ENCODE measurements at places on chromosomes 3 and 15.

- no peak for DNase-seq
Measured at GRCh38 chr3:73674280-73674679, 49.5 kb upstream of the PDZRN3 start.

DNA sequence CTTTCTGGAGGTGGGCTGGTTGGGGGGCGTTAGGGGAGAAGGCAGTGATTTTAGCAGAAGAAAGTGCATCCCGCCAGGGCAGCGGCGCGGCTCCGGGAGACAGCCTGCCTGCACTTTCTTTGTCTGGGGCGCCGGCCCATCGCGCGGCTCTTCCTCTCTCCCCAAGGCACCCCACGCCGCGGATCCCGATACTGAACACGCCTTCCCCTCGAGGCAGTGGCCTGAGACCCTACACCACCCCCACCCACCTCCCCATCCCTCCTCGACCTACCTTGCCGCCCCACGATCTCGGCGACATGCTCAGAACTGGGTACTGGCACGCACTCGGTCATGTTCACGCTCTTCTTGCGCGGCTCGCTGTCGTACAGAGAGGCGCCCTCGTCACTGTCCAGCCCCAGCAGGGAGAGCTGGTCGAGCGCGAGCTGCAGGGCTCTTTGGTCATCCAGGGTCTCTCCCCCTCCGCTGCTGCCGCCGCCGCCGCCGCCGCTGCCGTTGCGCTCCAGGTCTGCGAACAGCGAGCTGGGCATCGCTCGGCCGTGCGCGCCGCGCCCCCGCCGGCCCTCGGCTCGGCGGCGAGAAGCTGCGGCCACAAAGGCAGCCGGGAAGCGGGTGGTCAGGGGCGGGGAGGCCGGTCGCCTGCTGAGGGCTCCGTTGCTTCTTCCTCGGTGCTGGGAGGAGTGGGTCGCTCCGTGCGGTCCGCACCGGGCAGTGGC is 483 bp downstream of the MEX3B start:
- peak; percentile 64 for DNase-seq

- DNase-seq: no peak
Measured at GRCh38 chr3:110900576-110900975, 171.0 kb upstream of the NECTIN3 start.

DNA sequence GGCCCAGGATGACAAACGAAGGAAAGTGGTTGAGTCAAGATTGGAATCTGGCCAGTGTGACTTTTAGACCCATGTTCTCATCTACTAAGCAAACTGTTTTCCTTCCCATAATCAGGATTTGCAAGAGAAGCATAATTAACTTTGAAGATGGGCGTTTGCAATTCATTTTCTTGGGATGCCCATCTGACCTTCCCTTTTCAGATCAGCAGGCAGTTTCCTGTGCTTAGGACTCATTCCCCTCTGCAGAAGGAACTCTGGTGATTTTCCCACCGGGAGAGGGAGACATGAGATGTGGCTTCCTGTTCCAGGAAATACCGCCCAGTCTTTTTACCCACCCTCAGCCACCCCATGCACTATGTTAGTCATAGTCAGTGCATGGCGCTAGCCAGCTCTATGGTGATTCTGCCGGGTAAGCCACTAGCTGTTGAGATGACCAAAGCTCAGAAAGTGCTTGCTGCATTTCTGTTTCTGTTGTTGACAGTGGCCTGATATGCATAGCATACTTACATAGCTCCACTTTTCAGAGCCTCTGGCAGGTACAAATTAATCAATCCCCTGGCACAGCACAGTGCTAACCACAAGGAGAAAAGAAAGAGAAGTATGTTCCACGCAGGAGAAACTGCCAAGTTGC is 129.4 kb downstream of the VGLL4 start:
- DNase-seq: no peak

- no peak for DNase-seq
Measured at GRCh38 chr15:40512440-40512839, 41.7 kb downstream of the CHST14 start.

- no peak for DNase-seq
Measured at GRCh38 chr15:78103406-78104118, 11.2 kb downstream of the SH2D7 start.

- no peak for DNase-seq
Measured at GRCh38 chr15:80931191-80931590, 58.4 kb downstream of the MESD start.

DNA sequence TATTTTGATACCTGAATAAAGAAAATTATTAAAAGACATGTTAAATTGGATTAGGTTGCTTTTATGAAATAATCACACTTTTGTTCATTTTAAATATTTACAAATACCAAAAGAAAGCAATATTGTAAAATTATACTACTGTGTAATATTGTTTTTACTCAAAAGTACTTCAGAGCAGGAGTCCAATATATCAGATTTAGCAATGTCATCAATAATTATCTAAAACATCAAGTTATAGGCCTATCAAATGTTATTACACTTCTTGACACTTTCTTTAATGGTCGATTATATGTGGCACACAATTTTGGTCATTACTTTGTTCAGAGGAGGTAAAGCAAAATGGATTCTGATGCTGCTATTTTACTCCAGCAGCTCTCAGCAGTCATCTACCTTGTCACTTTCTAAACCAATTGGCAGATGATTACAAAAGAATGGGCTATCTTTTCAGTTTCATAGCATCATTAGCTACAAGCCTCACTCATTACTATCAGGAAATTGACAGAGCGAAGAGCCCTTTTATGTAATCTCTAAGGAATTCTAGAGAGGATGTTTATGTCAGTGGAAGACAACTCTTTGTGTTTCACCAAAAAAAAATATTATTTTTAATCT is 318.6 kb downstream of the PLOD2 start:
- DNase-seq: no peak

- no peak for DNase-seq
Measured at GRCh38 chr15:26623071-26623470, 149.8 kb downstream of the GABRB3 start.

DNA sequence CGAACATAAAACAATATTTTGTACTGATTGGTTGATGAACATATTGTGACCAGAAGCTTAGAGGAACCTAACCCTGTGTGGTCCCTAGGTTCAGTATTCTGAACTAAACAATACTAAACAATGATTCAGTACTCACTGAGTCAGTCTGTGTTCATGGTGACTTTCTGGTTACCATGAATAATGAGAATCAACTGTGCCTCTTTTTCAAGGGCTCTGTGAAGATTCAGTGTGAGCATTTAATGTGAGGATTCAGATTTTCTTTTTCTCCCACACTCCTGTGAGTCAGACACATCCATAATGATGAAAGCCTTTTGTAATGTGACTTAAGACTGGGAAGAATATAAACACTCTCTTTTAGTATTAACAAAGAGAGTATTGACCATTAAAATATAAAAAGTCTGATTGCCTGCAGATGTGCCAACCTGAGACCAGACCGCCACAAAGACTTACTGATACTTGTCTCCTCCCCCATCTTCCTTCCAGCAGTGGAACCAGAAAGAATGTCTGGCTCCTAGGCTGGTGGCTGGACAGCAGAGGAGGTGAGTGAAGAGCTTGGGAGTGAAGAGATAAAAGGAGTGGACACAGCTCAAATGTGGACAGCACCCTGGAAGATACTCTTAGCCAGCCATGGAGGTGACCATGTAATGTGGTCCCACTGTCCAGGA is 17.6 kb upstream of the ACTL6A start:
- DNase-seq: no peak

DNA sequence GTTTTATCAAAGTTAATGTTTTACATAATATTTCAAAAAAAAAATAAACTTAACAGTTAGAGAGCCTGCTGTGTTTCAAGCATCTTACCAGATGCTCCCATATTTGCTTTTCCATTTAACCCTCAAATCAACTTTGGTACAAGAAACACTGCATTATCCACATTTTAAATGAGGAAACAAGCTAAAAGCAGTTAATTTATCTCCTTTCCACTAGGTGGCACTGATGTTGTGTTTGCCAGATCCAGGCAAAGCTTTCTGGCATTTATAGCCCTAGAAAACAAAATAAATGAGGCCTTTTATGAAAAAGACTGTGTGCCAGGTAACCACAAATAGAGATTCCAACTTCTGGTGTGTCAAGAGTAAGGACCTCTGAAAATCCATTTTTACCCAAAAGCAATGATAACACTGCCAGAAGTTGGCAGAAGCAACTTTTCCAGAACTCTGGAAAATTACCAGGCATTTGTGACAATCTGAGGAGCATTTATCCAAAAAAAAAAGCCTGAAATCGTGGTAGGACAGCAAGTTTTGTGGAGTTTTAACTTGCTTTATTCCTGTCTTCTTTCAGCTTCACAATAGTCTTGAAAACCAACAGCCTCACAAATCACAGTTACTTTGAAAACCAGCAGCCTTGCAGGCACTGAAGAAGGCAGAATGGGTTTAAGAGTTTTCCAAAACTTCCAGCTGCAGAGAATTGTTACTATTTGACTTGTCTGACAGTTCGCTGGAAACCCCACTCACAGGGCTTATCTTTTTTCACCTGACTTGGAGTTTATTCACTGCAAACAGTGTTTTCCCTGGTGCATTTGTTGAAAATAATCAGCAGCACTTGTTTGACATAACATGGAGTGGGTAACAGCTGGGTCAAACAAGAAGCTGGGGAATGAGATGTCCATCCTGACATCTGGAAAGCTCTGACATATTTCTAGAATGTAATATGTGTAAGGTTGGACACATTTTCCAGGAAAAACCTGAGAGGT is 9.2 kb downstream of the FAM162A start:
- DNase-seq: peak; percentile 53

GRCh38 chr15:85757073-85757938 is 37.4 kb downstream of the KLHL25 start:
- DNase-seq: no peak

DNA sequence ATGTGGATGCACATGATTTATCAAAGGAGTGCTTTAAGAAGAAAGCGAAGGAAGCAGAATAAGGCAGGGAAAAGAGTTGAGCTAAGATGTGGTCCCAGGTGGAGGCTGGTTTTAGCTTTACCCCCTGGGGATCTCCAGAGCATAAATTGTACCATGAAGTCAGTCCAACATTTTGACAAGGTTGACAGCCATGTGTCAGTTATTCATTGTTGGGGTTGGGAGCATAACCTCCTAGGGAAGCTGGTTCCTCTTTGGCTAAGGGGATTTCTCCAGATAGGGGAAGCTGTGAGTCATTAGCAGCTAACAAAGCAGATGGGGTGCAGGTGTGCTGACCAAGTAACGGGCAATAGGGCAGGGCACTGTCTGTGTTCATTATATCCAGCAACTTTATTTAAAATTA is 123.7 kb upstream of the IGSF10 start:
- no peak for DNase-seq

DNA sequence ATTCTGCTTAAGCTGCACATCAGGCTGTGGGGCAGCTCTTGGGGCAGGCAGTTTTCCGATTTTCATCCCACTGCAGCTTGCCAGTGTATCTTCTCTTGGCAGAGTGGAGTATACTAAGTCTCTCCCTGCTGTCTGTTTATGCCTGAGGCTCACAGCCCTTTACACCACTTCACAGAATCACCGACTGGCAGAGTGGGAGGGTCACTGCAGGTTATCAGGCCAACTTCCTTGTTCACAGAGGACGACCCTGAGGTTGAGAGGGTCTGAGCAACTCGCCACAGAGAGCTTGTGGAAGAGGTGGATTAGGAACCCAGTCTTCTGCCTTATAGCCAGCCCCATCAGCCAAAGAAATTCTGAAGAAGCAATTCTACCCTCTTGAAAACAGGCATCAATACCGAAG is 30.9 kb downstream of the KIF9 start:
- no peak for DNase-seq

GRCh38 chr3:120855665-120856437 is 52.2 kb upstream of the STXBP5L start:
- peak; percentile 7 for DNase-seq

- no peak for DNase-seq
Measured at GRCh38 chr15:39310633-39311032, 270.2 kb upstream of the THBS1 start.

GRCh38 chr3:187769771-187770170 is 24.5 kb upstream of the BCL6 start:
- DNase-seq: no peak

DNA sequence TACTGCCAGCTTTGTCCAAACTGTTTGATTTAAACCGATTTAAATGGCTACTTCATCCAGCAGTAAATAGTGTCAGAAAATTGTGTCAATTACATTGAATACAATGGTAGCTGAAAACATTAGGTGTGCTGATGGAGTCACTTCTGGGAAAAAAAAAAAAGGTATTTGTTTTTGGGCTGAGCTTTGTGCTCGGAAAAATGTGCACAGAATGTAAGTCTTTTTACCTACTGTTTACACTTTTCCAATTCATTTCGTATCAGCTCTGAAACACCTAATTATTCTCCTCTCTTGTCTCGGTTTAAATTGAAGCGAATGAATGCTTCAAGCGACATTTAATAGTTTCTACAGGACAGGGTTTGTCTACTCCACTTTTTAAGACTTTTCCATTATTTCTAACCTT is 1078.4 kb downstream of the ROBO1 start:
- no peak for DNase-seq

GRCh38 chr3:136919799-136920580 is 37.8 kb upstream of the IL20RB start:
- no peak for DNase-seq

DNA sequence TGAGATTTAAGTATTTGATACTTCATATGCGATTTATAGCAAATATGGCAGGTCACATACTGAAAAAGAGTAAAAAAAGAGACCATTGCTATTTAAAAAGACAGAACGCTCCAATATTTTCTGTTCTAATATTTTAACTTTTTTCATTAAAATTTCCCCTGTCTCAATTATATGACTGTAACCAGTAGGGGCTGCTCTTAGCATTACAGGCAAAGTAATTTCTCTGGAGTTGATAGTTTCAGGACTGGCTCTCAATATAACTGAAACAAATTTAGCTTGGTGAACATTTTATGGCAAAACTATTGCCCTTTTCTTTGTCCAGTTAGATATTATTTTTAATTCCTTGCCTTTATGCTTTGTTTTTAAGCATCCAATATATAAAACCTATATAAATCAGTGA is 286.3 kb upstream of the ROBO2 start:
- no peak for DNase-seq

GRCh38 chr15:69947394-69947793 is 150.3 kb downstream of the TLE3 start:
- no peak for DNase-seq

- no peak for DNase-seq
Measured at GRCh38 chr15:79965846-79966630, 5.0 kb downstream of the BCL2A1 start.

DNA sequence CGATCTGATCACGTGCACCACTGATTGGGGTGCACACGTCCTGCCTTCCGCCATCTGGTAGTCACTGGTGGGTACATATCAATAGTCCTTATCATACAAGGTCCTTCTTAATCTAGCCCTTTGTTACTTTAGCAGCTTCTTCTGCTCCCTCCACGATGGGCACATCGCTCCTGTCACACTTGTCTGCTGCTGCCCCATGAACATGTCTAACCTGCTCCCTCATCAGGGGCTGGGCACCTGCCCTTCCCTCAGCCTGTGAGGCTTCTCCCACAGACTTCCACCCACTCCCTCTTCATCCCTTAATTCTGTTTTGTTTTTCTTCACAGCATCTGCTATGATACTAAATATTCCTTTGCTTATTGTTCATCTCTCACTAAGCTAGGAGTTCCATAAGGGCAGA is 82.5 kb downstream of the UACA start:
- DNase-seq: no peak

- no peak for DNase-seq
Measured at GRCh38 chr3:112115161-112115739, 17.8 kb downstream of the GCSAM start.

Data from globus pallidus (tissue), 1 donor.